ENCODE measurements at places on chromosomes 16 and 17.

GRCh38 chr17:38900978-38901656 lies 24.3 kb upstream of the LASP1NB start:
- no peak for DNase-seq

DNA sequence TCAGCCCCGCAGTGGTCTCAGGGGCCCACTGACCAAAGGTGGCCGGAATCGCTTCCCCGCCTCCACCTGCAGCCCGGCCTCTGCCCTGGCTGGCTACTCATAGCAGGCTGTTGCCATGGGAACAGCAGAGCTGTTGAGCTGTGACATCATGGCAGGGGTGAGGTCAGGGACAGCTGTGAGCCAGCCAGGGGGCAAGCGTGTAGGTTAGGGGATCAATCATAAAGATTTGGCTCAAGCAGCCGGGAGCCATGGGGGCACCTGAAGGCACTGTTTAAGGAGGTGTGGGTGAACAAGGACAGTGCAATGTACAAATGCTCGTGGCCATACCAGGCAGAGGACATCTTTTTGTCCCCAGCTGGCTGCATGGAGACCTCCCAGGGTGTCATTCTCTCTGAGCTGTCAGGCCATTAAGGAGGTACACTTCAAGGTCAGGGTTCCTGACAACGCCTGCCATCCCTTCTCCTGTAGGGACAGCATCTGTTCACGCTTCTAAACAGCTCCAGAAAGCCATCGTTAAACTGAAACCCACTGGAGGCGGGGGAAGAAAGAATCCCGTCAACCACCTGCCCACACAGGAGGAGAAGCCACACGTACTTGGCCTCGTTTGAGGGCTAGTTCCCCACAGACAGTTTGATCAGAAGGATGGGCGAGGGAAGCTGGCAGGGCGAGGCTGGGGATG lies at the start of gene CEP295NL:
Gene CEP295NL (minus strand): TSS at position 101 of the 679 bp plus-strand sequence. CDS start 1,373 bp downstream, outside the sequence.
- no peak for DNase-seq

DNA sequence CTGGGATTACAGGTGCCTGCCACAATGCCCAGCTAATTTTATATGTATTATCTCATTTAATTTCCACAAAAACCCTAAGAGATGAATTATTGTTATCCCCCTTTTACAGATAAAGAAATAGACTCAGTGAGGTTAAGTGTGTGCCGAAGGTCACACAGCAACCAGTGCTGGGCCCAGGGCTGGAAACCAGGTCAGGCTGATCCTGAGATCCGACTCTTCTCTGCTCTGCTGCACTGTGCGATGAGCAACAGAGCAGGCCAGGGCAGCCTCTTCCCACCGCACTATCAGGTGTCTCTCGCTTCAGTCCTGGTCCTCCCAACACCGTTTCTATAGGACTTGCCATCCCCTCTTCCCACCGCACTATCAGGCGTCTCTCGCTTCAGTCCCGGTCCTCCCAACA lies 24.8 kb downstream of the GINS3 start:
- DNase-seq = no peak

DNA sequence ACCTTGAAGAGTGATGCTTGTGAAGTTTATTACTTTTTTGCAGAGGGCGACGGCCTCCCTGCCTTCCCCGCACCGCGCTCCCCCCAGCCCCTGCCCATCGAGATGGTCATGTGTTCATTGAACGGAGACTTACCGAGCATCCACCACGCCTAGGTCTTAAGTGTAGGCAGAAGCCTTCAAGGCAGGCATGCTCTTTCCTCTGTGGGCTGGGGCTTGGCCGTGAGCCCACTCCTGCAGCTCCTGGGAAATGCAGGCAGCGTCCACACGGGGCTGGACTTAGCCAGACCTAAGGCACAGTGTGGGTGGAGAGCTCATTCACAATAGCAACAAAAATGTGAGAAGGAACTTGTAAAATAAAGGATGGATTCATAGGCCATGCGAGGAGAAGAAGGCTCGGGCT lies 19.2 kb downstream of the RNF213 start:
- DNase-seq = no peak

GRCh38 chr16:78230832-78231231 lies 131.4 kb downstream of the WWOX start:
- no peak for DNase-seq

DNA sequence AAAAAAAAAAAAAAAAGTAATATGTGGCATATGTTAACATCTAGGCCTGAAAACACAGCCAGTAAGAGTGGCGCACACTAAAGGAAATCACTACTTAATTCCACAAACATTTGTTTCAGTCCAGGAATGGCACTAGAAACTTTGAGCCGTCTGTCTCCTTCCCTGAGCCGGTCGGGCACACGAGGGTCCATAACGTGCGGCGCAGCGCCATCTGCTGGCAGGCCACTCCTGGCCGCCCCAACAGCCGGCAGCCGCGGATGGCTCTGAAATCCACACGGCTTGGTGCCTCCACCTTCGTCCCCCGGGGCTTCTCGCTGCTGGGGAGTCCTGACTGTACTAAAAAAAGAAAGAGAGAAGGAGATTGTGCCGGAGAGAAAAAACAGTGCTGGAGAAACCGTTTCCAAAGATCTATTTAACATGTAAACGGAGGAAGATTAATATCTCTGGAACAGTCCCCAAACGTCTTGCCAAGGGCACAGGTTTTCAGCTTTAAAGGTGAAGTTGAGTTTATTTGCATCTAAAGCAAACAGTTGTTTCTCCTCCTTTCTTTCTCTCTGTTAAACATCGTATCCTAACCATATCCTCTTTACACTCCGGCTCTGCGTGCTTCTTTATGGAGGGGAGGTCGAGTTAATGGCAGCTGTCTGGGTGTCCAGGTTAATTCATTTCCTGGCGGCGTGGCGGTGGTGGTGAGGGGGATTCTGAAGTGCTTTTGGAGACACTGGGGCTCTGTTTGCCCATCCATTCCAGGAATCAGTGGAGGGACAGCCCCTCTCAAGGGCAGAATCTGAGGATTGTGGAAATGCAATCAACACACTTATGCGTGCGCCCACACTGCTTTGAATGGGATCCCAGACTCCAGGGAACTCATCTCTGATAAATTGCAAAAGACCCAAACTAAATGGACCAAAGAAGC lies 611.3 kb upstream of the SALL1 start:
- DNase-seq = no peak

GRCh38 chr17:56549501-56549900 lies 44.0 kb upstream of the NOG start:
- DNase-seq = no peak

GRCh38 chr16:48918520-48919258 lies 308.7 kb upstream of the N4BP1 start:
- no peak for DNase-seq

DNA sequence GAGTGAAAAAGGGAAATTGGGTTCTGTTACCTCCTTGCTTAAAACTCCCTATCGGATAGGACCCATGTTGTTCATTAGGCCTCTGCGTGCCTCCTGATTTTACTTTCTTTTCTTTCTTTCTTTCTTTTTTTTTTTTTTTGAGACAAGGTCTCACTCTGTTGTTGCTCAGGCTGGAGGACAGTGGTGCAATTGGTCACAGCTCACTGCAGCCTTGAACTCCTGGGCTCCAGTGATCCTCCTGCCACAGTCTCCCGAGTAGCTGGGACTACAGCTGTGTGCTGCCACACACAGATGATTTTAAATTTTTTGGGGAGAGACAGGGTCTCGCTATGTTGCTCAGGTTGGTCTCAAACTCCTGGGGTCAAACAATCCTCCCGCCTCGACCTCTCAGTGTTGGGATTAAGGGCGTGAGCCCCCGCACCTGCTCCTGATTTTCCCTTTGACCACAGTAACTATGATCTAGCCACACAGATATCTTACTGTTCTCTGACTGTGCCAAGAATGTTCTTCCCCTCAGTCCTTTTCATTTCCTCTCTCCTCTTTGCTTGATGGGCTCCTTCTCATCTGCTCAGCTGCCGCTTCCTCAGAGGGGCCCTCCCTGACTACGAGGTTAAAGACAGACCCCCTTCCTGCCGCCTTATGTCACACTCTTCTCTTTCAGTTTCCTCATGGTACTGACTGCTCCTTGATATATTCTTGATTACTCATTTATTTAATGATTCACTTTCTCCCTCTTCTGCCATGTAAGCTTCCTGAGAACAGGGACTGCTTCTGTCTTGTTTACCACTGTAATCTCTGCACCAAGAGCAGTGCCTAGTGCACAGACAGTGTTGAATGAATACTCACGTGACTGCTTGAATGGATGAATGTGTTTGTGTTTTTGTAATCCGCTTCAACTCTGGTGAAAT lies 44.3 kb downstream of the LCMT1 start:
- no peak for DNase-seq

DNA sequence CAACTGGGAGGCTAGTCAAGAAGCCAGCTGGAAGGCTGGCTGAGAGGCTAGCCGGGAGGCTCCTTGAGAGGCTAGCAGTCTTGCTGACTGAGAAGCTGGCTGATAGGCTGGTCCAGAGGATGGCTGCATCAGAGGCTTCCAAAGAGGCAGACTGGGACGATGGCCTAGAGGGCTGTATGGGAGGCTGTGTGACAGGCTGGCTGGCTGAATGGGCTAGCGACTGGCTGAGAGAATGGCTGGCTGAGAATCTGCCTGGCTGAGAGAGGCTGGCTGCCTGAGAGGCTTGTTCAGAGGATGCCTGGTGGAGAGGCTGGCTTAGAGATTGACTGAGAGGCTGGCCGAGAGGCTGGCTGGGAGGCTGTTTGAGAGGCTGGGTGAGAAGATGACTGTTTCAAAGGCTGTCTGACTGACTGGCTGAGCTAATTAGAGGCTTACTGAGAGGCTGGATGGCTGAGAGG lies 34.8 kb upstream of the ACSM2B start:
- DNase-seq = no peak

DNA sequence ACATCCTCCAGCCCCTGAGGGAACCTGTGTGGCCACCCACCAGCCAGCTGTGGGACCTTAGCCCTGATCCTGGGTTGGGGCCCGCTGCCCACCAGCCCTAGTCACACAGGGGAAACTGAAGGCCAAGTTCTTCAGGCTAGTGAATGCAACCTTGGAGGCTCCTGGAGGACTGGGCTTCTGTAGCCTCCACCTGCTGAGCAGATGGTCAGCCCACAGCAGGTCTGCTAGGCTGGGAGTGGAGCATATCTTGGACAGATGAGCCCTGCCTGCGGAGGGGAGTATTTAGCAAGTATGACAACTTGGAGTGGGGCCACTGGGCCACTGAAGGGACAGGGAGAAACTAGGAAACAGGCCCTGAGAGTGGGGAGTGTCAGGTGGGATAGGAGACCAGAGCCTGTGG lies 4.1 kb downstream of the DPEP3 start:
- DNase-seq = no peak

GRCh38 chr17:67863624-67864247 lies 38.4 kb downstream of the BPTF start:
- DNase-seq = no peak

DNA sequence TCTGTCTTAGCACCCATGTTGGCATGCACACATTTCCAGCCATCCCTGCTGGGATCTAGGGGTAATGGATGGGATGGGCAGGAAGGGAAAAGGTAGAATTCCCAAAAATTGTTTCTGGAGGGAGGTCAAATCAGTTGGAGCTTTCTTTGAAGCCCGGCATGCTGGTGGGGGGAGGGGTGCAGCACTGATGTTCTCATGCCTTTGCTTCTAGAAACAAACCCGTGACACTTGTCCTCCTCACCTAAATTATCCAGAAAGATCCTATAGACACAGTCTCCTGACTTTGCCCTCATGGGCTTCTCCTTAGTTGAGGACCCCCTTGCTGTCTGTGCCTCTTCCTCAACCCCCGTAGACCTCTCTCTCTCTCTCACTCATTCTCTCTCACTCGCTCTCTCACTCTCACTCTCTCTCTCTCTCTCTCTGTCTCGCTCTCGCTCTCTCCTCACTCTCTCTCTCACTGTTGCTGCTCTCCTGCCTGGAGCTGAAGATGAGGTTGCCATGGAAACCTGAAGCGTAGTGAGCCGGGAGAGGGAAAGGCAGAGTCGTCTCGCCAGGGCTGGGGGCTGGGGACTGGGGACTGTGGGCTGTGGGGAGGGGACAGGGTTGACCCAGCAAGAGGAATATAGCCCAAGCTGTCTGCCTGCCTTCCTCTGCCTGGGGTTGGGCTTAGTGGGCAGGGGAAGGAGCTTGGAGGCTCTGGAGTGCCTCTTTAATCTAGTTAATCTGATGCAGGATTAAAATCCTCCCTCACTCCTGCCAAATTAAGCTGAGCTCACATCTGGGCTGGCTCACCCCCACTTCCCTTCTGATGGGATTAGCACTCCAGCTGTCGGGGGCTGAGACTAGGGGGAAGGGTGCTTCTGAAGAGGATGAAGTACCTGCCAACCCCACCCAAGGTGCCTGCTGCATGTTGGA lies 16.1 kb downstream of the LASP1 start:
- DNase-seq = no peak

- no peak for DNase-seq
These were observed 4.7 kb upstream of the GPRC5C start for GRCh38 chr17:74427048-74427762.

GRCh38 chr16:15493466-15494180 lies 59.2 kb downstream of the BMERB1 start:
- DNase-seq = no peak

Measured in naive B cell (primary cell).